GF-D8 (cell line): ENCODE measurements at places on chromosomes 3 and 15.

- DNase-seq, result no peak
Measured at GRCh38 chr15:48062148-48062872, 58.5 kb upstream of the SLC24A5 start.

DNA sequence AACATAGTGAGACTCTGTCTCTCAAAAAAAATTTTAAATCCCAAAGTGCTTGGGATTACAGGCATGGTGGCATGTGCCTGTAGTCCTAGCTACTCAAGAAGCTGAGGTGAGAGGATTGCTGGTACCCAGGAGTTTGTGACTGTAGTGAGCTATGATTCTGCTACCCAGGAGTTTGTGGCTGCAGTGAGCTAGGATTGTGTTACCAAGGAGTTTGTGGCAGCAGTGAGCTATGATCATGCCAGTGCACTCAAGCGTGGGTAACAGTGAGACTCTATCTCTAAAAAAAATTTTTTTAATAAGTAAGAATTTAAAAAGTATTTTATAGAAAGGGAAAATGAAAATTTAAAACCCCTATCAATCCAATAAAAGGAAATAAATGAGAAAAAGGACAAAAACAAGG, 69.5 kb downstream of the FAIM start:
- no peak for DNase-seq

DNA sequence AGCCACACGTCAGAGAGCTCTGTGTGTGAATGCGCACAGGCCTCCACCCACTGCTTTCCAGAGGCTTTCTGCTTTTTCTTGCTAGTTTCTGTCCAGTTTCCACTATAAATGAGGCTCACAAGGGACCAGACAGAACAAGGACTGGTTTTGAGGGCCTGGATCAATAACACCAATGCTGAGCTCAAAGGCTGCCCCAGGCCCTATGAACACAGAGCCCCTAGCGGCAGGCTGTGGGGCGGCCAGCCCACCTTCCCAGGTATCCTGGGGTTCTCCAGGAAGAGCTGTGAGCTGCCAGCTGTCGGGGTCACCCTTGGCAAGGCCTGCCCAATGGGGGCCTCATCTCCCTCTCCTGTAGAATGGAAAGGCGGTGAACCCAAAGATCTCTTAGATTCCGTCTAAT, 2.2 kb upstream of the ITIH3 start:
- no peak for DNase-seq

GRCh38 chr15:40029979-40030893, 8.7 kb downstream of the SRP14 start:
- DNase-seq, result no peak

DNA sequence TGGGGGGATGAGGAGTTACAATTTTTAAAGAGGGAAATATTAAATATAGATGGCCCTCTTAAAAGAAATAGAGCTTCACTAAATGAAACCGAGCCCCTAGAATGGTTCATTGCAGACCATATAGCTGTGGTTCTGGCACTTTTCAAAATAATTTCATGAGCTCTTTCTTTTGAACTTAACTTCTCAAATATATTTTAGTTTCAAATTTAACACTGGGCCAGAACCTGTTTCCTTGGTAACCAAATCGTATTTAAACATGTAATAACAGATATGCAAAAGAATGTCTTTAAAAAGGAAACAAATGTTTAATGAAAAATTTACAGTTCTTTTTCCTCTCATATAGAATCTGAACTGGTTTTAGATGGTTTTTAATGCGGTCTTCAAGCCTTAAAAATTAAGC, 20.1 kb downstream of the ZBTB38 start:
- DNase-seq, result no peak

- DNase-seq, result no peak
Measured at GRCh38 chr15:74863239-74864056, 9.7 kb downstream of the SCAMP2 start.

GRCh38 chr15:40069178-40070165, 30.5 kb upstream of the SRP14 start:
- no peak for DNase-seq

DNA sequence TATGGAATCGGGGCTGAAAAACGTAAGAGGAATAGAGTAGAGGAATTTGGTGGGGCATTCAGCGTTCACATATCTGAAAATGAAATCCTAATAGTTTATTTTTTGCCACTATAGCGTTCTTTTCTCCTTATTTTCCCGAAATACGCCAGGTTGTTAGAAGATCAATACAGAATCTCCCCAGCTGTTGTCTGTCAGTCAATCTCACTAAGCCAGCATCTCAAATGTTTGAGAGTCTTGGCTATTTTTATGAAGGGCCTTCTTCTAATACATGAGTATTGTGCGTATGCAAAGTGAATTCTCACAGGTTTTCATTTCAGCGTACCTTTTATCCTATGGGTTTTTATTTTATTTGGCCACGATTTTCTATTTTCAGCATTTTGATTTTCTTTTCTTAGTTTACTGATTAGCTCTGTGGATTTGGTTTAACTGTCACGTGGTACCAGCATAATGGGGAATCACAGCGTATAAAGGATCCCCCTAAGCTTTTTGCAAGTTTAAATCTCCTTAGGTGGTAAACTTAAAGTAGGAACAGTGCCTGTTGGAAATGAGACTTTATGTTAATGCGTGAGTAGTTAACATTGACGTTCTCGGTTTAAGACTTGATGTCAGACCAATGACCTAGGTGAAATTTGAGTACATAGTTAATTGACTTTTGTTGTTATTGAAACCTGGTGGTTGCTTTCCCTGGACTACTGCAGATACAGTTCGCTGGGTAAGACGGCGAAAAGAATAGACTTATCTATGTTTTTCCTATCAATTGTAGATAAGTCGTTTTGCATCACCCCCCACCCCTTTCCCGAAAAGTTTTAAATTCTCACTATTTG, 1.3 kb downstream of the FXR1 start:
- no peak for DNase-seq

- no peak for DNase-seq
Measured at GRCh38 chr15:75646944-75647364, 758 bp upstream of the SNX33 start.

DNA sequence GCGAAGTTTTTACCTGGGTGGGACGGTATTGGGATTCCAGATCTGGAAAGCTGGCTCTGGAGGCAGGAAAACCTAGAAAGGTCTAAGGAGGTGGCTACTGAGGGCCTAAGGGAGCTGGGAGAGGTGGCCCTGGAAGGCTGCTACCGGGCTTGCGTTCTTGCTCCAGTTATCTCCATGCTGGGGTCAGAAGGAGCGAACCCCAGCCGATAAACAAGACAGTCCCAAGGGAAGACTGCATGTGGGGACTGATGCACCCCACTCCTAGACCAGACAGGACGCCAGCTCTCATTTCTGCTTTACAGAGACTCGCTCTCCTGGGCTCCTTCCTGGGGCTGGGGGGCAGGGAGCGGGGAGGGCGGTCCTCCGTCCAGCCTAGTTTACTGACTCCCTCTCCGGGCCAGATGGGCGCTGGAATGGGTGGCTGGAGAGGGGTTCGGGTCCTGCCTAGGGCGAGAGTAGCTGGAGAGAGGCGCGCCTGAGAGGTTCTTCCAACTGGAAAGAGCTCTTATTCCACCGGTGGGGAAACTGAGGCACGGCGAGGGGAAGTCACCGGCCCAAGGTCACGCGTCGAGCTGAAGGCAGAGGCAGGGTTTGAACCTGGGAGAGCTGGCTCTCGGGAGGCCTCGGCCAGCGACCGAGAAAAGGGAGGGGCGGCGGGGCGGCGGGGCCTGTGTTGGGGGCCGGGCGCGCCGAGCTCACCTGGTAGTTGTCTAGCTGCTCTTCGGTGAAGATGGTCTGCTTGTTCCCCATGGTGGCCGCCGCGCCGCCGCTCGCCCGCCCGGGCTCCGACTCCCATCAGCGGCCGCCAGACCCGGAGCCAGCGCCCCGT, 565 bp downstream of the CIB2 start:
- DNase-seq, result no peak

DNA sequence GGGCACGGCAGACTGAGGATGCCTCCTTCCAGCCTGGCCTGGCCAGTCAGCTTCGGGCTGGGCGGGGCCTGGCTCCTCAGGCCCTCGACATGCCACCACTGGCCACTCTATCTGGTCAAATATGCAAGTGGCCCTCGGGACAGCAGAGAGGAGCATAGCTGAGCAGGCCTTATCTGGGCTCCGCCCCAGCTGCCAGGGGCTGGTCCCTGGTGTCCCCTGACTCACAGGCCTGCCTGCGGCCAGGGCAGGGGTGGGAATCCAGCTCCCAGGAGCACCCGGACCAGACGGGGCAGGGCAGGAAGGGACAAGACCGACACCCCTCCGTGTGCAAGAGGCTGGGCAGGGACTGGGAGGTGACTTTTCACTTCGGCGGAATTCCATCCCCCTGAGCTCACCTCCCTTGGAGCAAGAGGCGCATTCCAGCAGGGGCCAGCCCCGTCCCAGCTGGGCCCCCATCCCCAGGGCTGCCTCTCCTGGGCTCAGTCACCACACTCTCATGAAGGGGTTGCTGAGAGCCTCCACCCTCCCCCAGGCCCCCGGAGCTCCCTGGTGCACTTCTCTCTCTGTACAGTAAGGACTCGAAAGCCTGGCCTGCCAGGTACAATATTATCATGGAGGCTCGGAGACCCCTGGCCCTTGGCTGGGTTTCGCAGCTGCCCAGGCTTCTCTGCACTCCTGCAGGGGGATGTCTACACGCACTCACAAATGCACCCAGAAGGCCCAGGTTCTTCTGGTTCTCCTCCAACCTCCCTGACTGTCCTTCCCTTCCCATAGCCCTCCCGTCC, 29.5 kb downstream of the WNT7A start:
- DNase-seq, result no peak

DNA sequence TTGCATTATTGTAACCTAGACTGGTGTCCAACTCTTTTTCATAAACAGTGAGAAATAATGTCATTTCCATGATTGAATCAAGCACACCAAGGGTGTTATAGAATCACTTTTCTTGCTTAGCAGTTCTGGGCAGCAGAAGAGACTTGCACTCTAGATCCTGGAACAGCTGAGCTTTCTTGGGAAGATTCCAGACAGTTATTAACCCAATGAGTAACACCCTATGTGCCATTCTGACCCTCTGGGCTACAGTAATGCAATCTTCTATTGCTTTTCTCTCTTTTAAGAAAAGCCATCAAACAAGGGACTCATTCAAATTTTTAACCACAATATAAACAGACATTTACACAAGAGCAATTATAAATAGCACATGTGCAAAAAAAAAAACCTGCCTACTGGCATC, 39.3 kb upstream of the USP3 start:
- DNase-seq, result no peak
